ENCODE measurements at places on chromosomes 6 and 20.
A peak's percentile ranks its signal among the peaks of the same experiment; 100 is the strongest.

DNA sequence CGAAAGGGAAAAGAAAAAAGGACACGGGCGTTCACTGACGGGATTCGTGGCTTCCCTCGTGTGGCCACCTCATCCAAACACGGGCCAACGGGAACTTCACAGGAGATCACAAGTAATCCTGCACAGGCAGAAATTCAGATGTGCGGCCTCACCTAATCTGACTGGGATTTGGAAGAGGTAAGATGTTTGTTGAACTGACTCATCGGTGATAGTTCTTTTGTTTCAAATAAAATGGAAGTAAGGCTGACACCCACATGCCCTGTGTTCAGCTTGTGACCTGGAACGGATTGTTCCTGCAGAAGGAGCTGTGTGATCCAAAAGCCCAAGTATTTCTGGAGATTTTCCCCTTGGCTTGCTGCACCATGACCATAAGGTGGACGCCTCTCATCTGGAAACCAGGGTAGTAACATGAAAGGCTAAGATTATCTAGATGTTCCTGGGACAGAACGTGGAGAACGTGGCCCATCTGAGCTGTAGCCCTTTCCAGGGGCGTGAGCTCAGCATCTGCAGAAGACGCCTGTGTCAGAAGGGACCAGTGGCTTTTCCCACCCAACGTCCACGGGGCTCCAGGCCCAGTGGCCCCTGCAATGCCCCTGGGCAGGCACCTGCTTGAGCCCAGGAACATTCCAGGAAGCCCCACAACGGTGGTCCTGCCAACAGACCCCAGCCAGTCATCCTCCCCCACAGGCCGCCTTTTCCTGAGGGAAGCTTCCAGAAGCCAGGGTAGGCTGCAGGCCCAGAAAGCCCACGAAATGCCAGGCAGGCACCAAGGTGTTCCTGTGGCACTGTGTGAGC lies 39.7 kb downstream of the DLL1 start:
- H3K36me3 ChIP-seq: no peaks in the 10 kb centered on the region
- H3K4me3 ChIP-seq: no peak overlapping the region
- no peaks in the 10 kb centered on the region for H3K4me1 ChIP-seq
- H3K27ac ChIP-seq: no peak overlapping the region
- H3K27me3 ChIP-seq: peaks cover 2% of the 10 kb centered on the region
- no peak for DNase-seq

GRCh38 chr20:62134735-62135231 lies 8.4 kb downstream of the PSMA7 start:
- peaks cover 38% of the 10 kb centered on the region for H3K36me3 ChIP-seq
- peaks cover 23% of the 10 kb centered on the region for H3K4me1 ChIP-seq
- H3K4me3 ChIP-seq: no peak overlapping the region
- H3K27ac ChIP-seq: no peak overlapping the region
- no peaks in the 10 kb centered on the region for H3K27me3 ChIP-seq
- DNase-seq: no peak

DNA sequence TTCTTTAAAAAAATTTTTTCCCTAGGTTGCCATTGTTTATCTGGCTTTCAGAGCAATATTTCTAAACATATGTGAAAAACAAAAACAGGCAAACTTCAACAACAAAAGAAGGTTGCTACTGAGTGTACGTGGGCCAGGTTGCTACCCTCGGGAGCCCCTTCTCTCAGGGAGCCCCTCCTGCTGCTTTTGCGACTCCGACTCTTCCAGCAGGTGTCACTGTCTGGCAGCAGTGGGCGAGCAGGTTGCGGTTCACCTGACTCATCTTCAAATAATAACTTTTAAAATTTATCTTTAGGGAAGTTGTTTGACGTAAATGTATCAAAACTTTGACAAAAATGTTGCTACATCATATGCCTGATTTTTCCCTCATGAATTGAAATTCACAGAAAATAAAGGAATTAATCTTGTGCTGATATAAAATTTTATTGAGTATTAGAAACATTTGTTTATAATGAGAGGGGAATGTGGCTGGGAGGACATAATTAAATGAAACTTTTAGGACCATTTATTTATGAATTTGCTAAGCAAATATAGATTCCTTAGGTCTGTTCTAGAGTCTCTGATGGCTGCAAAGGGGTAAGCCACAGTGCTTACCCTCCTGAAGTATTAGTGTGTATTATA lies 138.8 kb downstream of the HIVEP1 start:
- peaks cover 23% of the 10 kb centered on the region for H3K36me3 ChIP-seq
- DNase-seq: no peak
- no peak overlapping the region for H3K4me3 ChIP-seq
- H3K27me3 ChIP-seq: no peaks in the 10 kb centered on the region
- peak overlapping the region; percentile 25 for H3K27ac ChIP-seq

- DNase-seq: no peak
- no peaks in the 10 kb centered on the region for H3K4me1 ChIP-seq
- H3K27ac ChIP-seq: no peak overlapping the region
- no peaks in the 10 kb centered on the region for H3K27me3 ChIP-seq
- H3K36me3 ChIP-seq: no peaks in the 10 kb centered on the region
Measured at GRCh38 chr6:3280091-3280490, 21.3 kb downstream of the PSMG4 start.

DNA sequence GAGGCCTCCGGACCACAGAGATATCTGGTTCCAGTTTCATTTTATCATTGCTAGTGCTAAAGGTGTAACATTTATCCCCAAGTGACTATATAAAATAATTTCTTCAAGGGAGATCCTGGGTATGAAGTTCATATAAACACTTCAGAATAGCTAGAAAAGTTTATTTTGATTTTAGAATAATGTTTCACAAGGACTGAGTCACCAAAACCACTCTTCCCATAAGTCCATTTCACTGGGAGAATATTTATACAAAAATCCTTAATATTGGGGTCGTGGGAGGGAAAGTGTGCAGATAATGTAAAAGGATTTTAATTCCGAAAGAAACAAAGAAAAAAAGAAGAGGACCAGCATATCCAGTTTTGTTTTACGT lies 128.1 kb downstream of the ISM1 start:
- H3K36me3 ChIP-seq: no peaks in the 10 kb centered on the region
- no peak overlapping the region for H3K27ac ChIP-seq
- no peak overlapping the region for H3K4me3 ChIP-seq
- no peaks in the 10 kb centered on the region for H3K4me1 ChIP-seq
- DNase-seq: no peak

DNA sequence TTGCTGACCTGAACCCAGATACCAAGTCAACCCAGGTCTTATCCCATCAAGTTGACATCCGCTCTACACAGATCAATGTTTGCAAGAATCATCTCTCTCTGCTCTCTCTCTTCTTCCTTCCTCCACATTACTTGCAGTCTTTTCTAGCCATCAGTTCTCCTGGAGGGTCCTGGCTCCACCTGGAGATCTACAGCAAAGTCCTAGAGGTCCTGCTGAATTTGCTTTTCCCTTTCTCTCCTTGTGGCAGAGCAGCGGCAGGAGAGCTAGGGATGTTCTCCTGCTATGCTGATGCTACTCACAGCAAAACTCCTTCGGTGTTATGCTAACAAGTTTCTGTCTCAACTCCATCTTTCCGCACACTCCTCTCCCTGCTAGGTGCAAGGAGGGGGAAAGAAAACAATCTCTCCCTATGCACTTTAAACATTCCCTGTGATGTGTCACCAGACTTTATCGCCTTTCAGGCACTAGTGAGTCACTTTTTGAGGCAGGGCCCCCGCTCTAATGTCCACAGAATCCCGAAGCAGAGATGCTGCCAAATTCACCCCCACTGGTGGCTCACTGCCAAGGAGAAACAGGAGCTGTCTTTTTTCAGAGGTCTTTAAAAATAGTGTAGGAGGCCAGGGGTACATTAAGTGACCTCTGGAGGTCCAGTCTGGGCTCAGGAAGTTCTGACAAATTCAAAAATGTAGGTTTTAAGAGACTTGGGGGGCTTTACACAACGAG lies 62.6 kb downstream of the FAM50B start:
- no peak for DNase-seq
- H3K27ac ChIP-seq: no peak overlapping the region
- no peaks in the 10 kb centered on the region for H3K36me3 ChIP-seq
- no peak overlapping the region for H3K4me3 ChIP-seq
- H3K4me1 ChIP-seq: no peaks in the 10 kb centered on the region

- DNase-seq: no peak
- H3K4me3 ChIP-seq: peak overlapping the region; percentile 46
- no peaks in the 10 kb centered on the region for H3K27me3 ChIP-seq
- peak overlapping the region; percentile 5 for H3K27ac ChIP-seq
- no peaks in the 10 kb centered on the region for H3K36me3 ChIP-seq
Measured at GRCh38 chr6:5338177-5338960, 77.1 kb downstream of the FARS2 start.

GRCh38 chr20:1185790-1186334 lies 1.1 kb upstream of the TMEM74B start:
- peaks cover 15% of the 10 kb centered on the region for H3K4me1 ChIP-seq
- peak; percentile 33 for DNase-seq
- H3K27me3 ChIP-seq: peaks cover 21% of the 10 kb centered on the region
- H3K4me3 ChIP-seq: peak overlapping the region; percentile 74

GRCh38 chr6:139308286-139308916 lies 16.6 kb upstream of the TXLNB start:
- peak overlapping the region; percentile 50 for H3K27ac ChIP-seq
- peaks cover 9% of the 10 kb centered on the region for H3K36me3 ChIP-seq
- peaks cover 9% of the 10 kb centered on the region for H3K4me1 ChIP-seq
- H3K27me3 ChIP-seq: no peaks in the 10 kb centered on the region
- DNase-seq: no peak

GRCh38 chr6:159259441-159260125 lies 90.4 kb downstream of the FNDC1 start:
- H3K4me3 ChIP-seq: no peak overlapping the region
- H3K36me3 ChIP-seq: no peaks in the 10 kb centered on the region
- H3K27ac ChIP-seq: no peak overlapping the region
- H3K27me3 ChIP-seq: peaks cover 8% of the 10 kb centered on the region
- H3K4me1 ChIP-seq: no peaks in the 10 kb centered on the region
- DNase-seq: no peak

DNA sequence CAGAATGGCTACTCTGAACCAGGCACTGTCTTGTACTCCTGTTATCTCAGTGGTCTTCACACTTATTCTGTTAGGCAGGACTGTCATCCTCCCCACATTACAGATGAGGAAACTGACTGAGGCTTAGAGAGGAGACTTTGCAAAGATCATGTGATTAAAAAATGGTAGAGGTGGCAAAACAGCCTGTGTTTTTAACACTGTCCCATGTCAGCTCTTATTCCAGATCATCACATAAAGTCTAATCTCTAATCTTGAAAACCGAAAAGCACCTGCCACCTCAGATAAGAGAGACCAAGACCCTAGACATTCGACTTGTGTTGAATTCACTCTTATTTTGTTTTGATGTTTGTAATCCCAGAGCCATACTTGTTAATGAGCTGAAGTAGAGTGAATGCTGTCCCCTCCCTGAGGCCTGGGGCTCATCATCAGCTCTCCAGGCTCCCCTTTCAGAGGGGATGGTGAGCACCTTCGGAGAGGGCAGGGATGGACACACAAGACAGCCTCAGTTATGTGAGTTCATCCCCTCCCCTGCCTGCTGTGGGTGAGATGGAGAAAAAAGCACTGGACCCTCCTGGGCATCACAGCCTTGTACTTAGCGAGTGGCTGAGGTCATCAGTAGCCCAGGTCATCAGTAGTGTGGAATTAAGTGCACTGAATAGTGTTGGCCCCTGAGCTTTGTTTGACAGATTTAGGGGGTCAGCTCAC lies 30.6 kb downstream of the MTHFD1L start:
- DNase-seq: no peak
- H3K27me3 ChIP-seq: no peaks in the 10 kb centered on the region
- peaks cover 4% of the 10 kb centered on the region for H3K36me3 ChIP-seq
- no peak overlapping the region for H3K4me3 ChIP-seq

GRCh38 chr6:12293235-12293930 lies 3.2 kb downstream of the EDN1 start:
- H3K36me3 ChIP-seq: peaks cover 3% of the 10 kb centered on the region
- no peak overlapping the region for H3K27ac ChIP-seq
- no peak for DNase-seq
- peaks cover 13% of the 10 kb centered on the region for H3K4me1 ChIP-seq

DNA sequence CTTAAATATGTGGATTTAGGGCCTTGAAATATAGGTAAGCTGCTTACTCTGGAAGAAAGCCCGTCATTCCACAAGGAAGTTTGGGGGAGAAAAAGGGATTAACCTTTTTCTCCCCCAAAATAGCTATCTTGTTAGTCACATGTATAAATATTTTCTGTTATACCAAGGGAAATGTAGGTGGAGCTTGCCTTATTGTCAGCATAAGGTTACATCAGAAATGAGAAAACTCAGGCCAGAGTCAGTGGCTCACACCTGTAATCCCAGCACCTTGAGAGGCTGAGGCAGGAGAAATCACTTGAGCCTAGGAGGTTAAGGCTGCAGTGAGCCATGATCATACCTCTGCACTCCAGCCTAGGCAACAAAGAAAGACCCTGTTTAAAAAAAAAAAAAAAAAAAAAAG lies 129.9 kb downstream of the LRFN2 start:
- H3K4me3 ChIP-seq: no peak overlapping the region
- no peak for DNase-seq
- H3K36me3 ChIP-seq: no peaks in the 10 kb centered on the region
- H3K27ac ChIP-seq: no peak overlapping the region
- peaks cover 5% of the 10 kb centered on the region for H3K27me3 ChIP-seq

DNA sequence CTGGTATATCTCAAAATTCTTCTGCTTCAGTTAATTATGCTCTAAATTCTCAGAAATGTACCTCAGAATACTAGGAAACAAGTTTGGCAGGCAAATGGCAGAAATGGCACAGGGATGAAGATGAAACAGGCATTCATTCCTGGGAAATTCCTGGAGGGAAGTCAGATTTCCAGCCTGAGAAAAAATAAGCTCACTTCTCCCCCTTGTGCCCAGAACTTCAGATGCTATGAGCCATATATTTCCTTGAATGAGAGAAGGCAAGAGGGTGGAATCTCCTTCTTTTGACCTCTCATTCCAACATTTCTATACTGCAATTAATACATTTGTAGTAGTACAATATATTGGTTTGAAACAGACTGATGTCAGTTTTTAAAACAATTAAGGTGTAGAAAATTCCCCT lies 22.8 kb downstream of the RGS17 start:
- H3K4me1 ChIP-seq: no peaks in the 10 kb centered on the region
- H3K27ac ChIP-seq: no peak overlapping the region
- peaks cover 8% of the 10 kb centered on the region for H3K27me3 ChIP-seq
- no peak for DNase-seq
- no peak overlapping the region for H3K4me3 ChIP-seq

GRCh38 chr6:166494757-166495486 lies 91.6 kb downstream of the RAMACL start:
- peaks cover 18% of the 10 kb centered on the region for H3K36me3 ChIP-seq
- H3K4me1 ChIP-seq: peaks cover 2% of the 10 kb centered on the region
- DNase-seq: no peak
- H3K4me3 ChIP-seq: no peak overlapping the region

GRCh38 chr20:3380228-3381070 lies 27.0 kb downstream of the DNAAF9 start:
- H3K27ac ChIP-seq: no peak overlapping the region
- no peak for DNase-seq
- H3K27me3 ChIP-seq: no peaks in the 10 kb centered on the region
- no peaks in the 10 kb centered on the region for H3K4me1 ChIP-seq
- peaks cover 11% of the 10 kb centered on the region for H3K36me3 ChIP-seq

- H3K4me1 ChIP-seq: no peaks in the 10 kb centered on the region
- no peak for DNase-seq
- no peak overlapping the region for H3K4me3 ChIP-seq
- H3K27me3 ChIP-seq: peaks cover 2% of the 10 kb centered on the region
Measured at GRCh38 chr6:46263707-46264086, 92.9 kb upstream of the ENPP5 start.

GRCh38 chr6:117951783-117952182 lies 44.7 kb downstream of the SLC35F1 start:
- DNase-seq: no peak
- H3K4me3 ChIP-seq: no peak overlapping the region
- H3K4me1 ChIP-seq: peaks cover 3% of the 10 kb centered on the region
- no peak overlapping the region for H3K27ac ChIP-seq
